ENCODE measurements at places on chromosomes 7 and 10.

DNA sequence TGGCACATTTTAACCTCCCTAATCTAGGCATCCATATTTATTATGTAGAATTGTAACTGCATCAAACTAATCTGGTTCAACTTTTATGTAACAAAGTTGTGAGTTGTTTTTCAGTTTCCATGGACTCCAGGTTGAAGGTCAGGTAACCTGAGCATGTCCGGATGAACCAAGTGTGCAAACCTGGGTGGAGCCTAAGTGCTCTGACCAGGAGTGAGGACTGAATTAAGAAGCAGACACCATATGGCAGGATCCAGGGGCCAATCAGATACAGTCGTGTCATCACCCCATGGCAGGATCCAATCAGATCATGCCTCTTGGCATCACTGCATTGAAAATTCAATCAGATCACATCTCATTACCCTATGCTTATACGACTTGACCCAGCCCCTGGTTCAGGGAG is 41.2 kb upstream of the PHYHIPL start:
- no peak for DNase-seq

GRCh38 chr7:33334349-33334748 is 205.0 kb downstream of the BBS9 start:
- no peak for DNase-seq

DNA sequence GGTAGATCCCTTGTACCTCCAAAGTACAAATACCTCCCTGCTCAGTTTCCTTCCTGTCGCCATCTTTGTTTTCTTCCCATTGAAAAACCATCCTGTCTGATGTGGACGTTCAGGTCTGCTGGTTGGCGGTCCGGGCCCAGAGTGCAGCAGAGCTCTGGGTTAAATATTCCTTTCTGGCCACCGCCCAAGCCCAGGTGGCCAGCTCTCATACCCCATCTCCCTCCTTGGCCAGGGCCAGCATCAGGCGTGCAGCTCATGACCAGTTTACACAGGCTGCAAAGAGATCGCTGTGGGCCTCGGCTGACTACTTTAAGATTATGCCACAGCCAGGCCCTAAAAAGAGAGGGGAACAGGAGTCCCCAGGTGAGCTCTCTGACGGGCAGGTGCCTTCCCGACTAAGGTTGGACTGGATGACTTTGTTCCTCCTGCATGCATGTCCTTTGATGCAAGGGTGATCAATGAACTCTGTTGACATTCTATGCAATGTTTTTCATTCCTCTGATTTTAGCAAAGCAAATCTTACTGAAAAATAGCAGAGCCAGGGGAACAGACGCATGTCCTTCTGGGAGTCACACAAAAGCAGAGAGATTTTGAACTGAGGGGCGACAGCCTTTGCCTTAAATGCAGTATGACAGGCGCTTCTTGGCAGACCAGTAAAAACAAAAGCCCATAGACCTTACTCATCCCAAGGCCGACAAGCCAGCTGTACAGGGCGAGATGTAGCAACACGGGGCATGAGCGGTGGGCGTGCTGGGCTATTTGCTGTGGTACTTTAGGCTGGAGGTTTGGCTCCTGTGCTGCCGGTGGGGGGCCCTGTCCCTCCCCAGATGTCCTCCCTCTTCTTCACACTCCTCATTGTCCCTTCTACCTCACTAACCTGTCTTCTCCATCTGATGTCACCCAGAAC is 33.3 kb upstream of the SH2B2 start:
- no peak for DNase-seq

DNA sequence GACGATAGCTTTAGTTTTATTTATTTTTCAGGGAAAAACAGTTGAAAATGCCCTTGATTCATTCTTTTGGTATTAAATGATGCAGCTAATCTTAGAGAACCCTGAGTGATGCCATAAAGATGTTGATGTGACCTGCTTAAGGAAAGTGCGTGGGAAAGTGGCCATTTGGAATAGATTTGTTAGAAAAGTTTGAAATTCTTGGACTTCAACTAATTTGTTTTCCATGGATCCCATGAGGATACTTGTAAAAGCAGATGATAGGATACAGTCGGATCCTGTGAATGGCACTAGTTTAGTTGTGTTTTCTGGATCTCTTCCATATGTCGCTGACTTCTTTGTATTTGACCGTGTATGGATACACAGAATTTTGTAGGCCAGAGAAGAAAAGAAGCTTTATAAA is 69.0 kb downstream of the SEPTIN7 start:
- no peak for DNase-seq

DNA sequence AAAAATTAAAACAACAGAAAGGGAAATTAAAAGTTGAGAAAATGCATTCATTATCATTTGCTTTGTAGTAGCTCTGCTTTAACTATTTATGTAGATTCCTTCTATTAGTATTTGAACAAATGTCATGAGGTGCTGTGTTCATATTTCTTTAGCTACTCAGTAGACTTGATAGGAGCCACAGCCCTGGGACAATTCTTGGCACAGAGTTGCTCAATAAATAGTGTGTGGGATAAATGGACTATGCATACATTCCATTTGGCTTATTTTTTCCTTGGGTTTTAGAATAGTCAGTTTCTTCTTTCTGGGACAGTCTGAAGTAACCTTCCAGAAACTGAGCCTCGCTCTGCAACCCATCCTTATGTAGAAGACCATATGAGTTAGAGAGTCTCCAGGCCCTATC is 13.4 kb downstream of the RPP30 start:
- no peak for DNase-seq

DNA sequence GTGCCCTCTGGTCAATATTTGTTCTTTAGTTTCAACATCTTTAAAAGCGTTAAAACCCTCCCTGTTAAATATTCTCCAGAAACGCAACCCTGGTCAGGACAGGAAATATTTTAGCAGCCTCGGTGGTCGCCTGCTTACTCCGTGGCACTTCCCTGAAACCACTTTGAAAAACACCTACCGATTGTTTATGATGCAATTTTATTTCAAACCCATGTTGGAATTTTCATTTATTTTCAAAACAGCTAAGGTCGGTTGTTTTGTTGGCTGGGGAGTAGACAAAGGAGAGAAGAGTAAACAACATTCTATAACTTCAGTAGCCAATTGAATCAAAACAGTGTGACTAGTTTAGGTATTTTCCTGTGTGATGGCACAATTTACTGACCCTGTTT is 733 bp upstream of the RBP4 start:
- DNase-seq, result no peak

DNA sequence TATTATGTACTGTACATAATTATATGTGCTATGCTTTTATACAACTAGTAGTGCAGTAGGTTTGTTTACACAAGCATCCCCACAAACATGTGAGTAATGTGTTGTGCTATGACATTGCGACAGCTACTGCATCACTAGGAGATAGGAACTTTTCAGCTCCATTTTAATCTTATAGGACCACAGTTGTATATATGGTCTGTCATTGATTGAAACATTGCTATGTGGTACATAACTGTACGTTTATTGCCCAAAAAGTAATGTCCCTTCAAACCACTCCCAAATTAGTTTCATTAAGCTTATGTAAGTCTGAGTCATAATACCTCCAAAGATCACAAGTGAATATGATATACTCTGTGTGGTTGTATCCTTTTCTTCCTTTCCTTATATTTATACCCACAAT is 183.2 kb upstream of the POT1 start:
- DNase-seq, result no peak

DNA sequence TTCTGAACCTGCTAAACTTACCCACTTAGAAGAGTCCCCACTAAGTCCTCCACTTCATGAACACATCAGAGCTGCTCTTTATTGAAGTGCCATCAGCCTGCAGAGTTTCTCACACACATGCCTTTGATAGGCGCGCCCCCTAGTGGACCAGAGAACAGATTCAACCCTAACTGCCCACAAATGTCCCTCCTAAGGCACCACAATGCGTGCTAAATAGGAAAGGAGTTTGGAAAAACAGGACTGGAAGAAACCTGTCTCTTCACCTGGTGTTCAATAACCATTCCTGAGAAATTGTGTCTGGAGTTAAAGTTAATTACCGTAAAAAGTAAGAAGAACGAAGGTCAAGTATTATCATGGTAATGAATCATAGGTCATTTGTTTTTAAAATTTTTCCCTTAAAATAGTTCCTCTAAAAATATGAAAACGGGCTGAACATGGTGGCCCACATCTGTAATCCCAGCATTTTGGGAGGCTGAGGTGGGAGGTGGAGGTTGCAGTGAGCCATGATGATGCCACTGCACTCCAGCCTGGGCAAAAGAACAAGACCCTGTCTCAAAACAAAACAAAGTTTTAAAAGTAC is 249.7 kb downstream of the ELMO1 start:
- peak; percentile 20 for DNase-seq

DNA sequence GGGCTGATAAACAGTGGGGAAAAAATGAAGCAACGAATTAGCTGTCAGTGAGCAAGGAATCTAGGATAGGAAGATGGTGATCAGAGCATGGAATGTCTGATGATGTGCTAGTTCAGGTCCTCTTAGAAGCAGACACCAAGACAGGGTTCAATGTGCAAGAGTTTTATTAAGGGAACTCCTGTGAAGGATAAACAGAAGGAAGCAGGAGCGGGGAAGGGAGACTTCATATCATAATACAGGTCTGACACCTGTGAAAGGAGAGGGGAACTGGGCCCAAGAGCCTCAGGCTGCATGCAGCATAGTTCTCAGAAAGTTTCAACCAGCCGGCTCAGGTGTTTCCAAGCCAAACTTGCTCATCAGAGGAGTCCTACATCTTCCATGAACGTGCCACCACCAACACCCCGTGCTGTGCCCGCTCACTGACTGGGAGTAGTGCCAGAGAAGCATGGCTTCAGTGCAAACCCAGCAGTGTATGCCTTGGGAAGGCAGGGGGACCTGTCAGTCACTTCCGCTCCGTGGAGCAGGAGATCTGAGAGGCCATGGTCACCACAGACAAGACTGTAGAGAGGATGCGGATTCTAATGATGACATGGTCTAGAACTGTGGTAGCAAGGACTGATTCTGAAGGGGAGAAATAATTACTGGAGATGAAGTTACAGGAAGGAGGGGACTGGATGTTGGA is 45.8 kb downstream of the ZNF800 start:
- no peak for DNase-seq

GRCh38 chr10:3523309-3524050 is 261.5 kb downstream of the KLF6 start:
- no peak for DNase-seq

- no peak for DNase-seq
Measured at GRCh38 chr10:123135415-123136141, at the start of gene HMX3. Gene HMX3, plus strand, starts transcription at chr10:123135970. Its CDS starts 81 bp downstream, at chr10:123136051.

- no peak for DNase-seq
Measured at GRCh38 chr7:106657085-106657991, 3.6 kb downstream of the CCDC71L start.

GRCh38 chr7:1742555-1743303 is 72.7 kb downstream of the ELFN1 start:
- no peak for DNase-seq

- DNase-seq, result no peak
Measured at GRCh38 chr7:80699721-80700256, 61.3 kb downstream of the CD36 start.

DNA sequence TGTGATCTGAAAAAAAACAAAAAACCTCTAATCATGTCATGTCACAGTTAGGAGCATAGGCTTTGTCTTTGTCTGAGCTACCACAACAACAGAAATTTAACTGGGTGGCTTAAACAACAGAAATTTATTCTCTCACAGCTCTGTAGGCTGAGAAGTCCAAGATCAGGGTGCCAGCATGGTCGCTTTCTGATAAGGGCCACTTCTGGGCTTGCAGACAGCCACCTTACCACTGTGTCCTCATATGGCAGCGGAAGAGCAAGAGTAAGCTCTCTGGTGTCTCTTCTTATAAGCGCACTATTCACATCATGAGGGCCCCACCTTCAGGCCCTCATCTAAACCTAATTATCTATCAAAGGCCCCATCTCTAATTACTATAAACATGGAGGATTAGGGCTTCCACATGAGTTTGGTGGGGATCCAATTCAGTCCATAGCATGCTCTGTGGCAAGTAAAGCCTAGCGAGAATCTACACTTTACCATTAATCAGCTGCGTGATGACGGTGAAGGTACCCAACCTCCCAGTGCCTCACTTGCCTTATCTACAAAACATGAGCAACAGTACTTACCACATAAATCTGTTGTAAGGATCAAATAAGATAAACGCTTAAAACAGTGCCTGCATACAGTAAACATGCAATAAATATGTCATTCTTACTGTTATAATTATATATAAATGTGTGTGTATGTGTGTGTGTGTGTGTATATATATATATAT is 17.3 kb downstream of the ZNF438 start:
- DNase-seq, result no peak

- no peak for DNase-seq
Measured at GRCh38 chr10:22379059-22379458, 33.8 kb downstream of the SPAG6 start.

GRCh38 chr10:87558333-87558732 is 53.6 kb downstream of the MINPP1 start:
- no peak for DNase-seq

GRCh38 chr10:118472415-118473304 is 122.8 kb downstream of the PRLHR start:
- DNase-seq, result no peak

DNA sequence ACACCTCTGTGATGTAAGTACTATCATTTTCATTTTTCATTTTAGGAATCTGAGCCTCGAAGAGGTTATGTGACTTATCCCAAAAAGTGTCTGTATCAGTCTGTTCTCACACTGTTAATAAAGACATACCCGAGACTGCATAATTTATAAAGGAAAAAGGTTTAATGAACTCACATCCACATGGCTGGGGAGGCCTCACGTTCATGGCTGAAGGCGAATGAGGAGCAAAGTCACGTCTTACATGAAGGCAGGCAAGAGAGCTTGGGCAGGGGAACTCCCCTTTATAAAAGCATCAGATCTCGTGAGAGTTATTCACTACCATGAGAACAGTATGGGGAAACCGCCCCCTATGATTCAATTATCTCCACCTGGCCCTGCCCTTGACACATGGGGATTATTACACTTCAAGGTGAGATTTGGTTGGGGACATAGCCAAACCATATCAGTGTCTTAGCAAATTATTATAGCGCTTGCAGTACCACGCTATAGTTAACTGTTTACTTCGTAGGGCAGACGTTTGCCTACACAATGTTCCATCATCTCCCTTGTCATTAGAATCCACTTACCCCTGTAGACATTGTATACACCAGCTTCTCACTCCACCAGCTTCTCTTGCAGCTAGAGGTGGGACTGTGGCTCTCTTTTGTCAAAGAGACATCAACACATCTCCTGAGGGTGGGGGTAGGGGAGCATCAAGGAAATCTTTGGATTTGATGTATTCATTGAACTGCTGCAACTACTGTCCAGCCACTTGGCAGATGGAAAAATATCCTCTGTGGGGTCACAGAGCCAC is 15.4 kb upstream of the NMT2 start:
- no peak for DNase-seq

DNA sequence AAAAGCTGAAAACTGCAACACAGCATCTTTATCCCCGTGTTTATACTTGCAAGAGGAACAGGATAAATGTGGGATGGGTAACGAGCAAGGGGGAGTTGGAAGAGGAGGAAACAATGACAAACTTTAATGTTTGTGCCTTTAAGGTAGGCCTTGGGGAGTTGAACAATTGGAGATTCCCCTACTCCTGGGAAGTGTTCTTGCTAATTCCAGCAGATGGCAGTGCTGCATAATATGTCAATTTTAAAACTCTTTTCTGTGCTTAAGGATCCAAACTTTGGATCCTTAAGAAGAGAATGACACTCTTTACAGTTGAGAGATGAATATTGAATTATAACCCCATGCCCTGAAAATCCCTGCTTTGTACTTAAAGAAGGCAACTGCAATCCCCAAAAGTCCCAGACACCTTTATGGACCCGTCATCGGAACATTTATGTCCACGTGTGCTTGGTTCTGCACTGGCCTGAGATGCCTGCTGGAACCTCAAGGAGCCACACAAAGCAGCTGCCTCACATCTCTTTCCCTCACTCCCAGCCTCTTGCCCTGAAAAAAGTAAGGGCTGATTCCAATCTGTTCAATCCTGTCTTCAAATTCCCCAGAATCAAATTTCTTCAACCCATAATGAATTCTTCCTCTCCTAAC is 12.0 kb downstream of the IFIT5 start:
- DNase-seq, result no peak

Data from epithelial cell of proximal tubule (primary cell).